ENCODE measurements at places on chromosomes 4 and X. TPM values are rescaled to one million over a fixed set of nuclear protein-coding genes. Genes with fewer than 3 reads are reported as not detected.

DNA sequence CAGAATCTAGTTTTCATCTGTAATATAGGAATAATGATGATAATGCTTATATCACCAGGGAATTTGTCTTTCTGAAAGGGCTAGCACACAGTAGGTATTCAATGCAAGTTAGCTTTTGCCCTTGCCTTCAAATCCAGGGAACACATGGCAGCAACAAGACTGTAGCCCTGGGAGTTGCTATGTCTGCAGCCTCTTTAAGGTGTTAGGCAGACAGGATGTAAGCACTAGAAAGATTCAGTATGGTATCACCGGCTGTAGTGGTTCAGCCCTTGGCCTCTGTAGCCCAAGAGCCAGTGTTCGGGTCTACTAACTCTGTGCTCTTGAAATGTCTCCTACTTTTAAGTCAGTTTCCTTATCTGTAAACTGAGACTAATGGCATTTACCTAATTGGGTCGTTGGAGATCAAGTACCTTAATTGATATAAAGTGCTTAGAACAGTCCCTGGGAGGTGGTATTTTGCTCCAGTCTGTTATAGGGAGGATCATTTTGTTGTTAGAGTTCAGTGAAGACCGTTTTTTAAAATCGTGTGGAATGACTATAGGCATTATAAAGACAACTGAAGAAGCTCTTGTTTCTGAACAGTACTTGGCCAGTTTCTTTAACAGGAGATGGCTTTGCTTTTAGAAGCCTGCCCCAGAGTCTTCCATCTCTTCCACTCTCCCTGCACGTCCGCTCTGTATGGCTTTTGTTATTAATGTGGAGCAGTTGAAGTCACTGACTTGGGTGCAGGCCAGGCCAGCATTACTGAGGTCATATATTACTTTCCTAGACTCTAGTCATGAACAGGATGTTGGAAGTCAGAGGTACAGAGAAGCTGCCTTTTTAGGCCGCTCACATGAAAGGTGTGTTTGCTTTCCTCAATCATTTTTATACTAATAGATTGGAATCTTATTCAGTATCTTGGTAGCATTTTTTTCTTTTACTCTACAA is 44.8 kb downstream of the GAB1 start:
- DNase-seq = peak; percentile 98
- H3K4me1 ChIP-seq = peaks cover 24% of the 10 kb centered on the region
- H3K36me3 ChIP-seq = no peaks in the 10 kb centered on the region
- H3K27ac ChIP-seq = peak overlapping the region; percentile 53
- peak overlapping the region; percentile 26 for H3K4me3 ChIP-seq

GRCh38 chr4:184655889-184656869 is 6.6 kb downstream of the PRIMPOL start:
- no peak overlapping the region for H3K27ac ChIP-seq
- H3K4me3 ChIP-seq = no peak overlapping the region
- no peaks in the 10 kb centered on the region for H3K36me3 ChIP-seq
- no peaks in the 10 kb centered on the region for H3K4me1 ChIP-seq

SOWAHB gene
- not detected for total RNA-seq

DNA sequence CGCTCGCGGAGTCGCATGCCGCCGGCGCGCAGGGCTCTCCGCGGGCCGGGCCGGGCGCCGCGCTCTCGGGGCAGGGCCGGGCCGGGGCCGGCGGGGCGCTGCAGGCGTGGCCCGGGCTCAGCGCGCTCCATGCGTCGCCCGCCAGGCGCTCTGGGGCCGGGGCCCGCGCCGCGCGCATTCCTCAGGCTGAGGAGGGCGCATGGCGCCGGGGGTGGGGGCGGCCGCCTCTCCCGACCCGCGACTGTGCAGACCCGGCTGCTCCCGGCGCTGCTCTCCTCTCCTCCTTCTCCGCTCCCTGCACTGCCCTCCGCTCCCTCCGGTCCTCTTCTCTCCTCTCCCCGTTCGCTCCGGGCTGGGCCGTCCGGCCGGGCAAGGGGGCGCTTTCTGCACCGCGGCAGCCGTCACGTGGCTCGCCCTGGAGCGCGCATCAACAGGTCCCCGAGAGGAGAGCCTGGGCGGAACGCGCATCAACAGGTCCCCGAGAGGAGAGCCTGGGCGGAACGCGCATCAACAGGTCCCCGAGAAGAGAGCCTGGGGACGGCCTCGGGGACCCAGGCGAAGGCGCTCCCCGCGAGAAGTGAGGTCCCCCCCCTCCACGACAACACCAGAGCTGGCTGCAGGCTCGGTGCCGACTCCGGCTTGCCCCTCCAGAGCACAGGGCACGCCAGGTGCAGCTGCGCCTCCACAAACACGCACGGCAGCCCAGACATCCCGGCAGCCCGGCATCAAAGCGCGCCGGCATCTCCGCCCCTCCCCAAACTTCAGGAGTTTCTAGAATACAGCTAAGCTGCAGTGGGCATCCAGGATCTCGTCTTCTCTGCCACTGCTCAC is 12.9 kb downstream of the PPP2R3B start:
- H3K4me3 ChIP-seq = peak overlapping the region; percentile 40
- H3K27me3 ChIP-seq = peaks cover 16% of the 10 kb centered on the region
- H3K27ac ChIP-seq = no peak overlapping the region
- no peaks in the 10 kb centered on the region for H3K36me3 ChIP-seq
- peak; percentile 58 for DNase-seq

NAP1L2 gene
- total RNA-seq = 1.0 TPM

DNA sequence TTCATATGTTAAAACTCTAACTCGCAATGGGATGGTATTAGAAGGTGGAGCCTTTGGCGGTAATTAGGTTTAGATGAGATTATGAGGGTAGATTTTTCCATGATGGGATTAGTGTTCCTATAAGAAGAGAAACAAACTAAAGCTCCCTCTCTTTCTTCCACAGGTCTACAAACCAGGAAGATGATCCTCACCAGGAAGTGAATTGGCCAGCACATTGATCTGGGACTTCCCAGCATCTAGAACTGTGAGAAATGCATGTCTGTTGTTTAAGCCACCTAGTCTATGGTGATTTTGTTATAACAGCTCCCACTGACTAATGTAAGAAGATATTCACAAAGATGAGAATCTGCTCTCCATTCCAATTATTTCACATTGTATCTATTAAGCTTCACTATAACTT is 2266.9 kb downstream of the PCDH7 start:
- no peaks in the 10 kb centered on the region for H3K4me1 ChIP-seq
- no peak for DNase-seq
- H3K4me3 ChIP-seq = no peak overlapping the region

GRCh38 chr4:187493661-187494060 is 501.9 kb upstream of the ZFP42 start:
- H3K36me3 ChIP-seq = no peaks in the 10 kb centered on the region
- H3K27me3 ChIP-seq = no peaks in the 10 kb centered on the region
- no peak for DNase-seq
- no peak overlapping the region for H3K27ac ChIP-seq
- H3K4me3 ChIP-seq = no peak overlapping the region

- DNase-seq = no peak
- no peaks in the 10 kb centered on the region for H3K4me1 ChIP-seq
- no peaks in the 10 kb centered on the region for H3K36me3 ChIP-seq
- H3K4me3 ChIP-seq = no peak overlapping the region
Observed at GRCh38 chr4:72858328-72858727, 211.2 kb downstream of the COX18 start.

DNA sequence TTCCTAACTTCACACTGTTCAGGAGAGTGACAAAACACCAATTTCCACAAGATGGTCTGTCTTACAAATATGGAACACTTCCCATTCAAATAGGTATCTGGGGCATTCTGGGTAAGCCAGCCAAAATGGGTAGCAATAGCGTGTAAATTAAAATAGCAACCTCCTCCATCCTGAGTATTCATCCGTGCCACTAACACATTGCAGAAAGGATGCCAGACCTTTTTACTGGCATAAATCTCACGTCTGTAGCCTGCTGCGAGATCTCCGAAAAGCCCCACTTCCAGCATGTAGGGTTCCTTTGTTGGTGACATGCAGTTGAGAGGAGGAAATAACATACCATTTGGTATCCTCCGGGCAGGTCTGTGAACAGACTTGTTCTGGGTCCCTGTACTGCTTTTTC is 52.7 kb upstream of the RAI2 start:
- H3K27ac ChIP-seq = no peak overlapping the region
- no peaks in the 10 kb centered on the region for H3K36me3 ChIP-seq
- H3K4me3 ChIP-seq = no peak overlapping the region
- no peaks in the 10 kb centered on the region for H3K4me1 ChIP-seq

GRCh38 chr4:83651846-83652245 is 115.9 kb downstream of the GPAT3 start:
- no peak for DNase-seq
- H3K27ac ChIP-seq = no peak overlapping the region
- no peaks in the 10 kb centered on the region for H3K36me3 ChIP-seq
- peaks cover 2% of the 10 kb centered on the region for H3K27me3 ChIP-seq
- H3K4me1 ChIP-seq = no peaks in the 10 kb centered on the region

ESX1 gene
- not detected for total RNA-seq

DNA sequence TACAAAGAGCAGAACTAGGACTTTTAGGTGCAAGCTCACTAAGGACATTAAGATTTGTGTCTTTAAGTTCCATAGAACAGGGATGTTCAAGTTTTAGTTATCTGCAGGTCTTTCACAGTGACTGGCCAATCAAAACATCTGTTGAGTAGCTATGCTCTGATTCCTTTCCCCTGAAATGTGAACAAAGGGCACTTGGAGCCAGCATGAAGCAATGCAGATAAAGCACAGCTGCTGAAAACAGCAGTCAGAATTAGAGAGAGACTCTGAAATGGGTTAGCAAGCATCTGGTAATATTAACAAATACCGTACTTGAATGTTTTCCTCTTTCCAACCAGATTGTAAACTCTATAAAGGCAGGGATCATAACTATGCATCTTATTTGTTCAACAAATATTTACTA is 276.9 kb downstream of the RAB28 start:
- no peaks in the 10 kb centered on the region for H3K36me3 ChIP-seq
- DNase-seq = no peak
- H3K4me1 ChIP-seq = no peaks in the 10 kb centered on the region

DNA sequence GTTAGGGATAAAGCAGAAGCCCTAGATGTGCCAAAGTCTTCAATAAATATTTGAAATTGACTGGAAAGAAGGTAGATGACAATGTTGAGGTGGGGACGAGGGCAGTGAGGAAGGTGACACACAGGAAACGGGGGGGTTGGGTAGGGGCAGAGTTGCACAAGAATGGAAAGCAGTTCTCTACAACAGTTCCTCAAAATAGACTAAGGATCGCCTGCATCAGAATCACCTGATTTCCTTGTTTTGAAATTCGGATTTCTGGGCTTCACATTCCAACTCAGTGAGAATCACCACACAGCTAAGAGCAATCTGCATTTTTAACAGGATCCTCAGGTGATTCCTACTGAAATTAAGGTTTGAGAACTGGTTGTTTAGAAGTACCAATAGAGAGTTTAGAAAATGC is 70.6 kb downstream of the ARFIP1 start:
- no peaks in the 10 kb centered on the region for H3K36me3 ChIP-seq
- DNase-seq = no peak
- no peak overlapping the region for H3K4me3 ChIP-seq

GRCh38 chrX:27924261-27924660 is 57.0 kb downstream of the DCAF8L1 start:
- H3K4me1 ChIP-seq = no peaks in the 10 kb centered on the region
- H3K36me3 ChIP-seq = no peaks in the 10 kb centered on the region
- no peak for DNase-seq
- H3K27me3 ChIP-seq = no peaks in the 10 kb centered on the region
- H3K4me3 ChIP-seq = no peak overlapping the region

DNA sequence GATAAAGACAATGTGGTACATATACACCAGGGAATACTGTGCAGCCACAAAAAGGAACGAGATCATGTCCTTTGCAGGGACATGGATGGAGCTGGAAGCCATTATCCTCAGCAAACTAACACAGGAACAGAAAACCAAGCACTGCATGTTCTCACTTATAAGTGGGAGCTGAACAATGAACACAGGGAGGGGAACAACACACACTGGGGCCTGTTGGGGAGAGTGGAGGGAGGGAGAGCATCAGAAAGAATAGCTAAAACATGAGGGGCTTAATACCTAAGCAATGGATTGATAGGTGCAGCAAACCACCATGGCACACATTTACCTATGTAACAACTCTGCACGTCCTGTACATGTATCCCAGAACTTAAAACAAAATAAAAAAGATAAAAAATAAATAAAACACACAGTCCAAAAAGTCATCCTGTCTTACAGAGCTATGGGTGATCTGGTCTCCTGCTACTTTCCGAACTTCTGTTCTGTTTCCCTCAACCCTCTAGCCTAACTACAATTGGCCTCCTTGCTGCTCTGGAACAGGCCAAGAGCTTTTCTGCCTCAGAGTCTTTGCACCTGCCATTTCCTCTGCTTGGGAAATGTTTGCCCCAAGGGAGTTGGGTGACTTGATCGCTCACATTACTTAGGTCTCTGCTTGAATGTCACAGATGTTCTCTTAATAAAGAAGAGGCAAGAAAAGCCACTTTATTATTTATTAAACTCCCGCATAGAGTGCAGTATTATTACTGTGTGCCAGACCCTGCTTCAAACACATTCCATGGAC is 1.1 kb upstream of the CD38 start:
- no peak for DNase-seq
- peaks cover 36% of the 10 kb centered on the region for H3K27me3 ChIP-seq
- no peaks in the 10 kb centered on the region for H3K36me3 ChIP-seq

GRCh38 chr4:130023088-130023487 is 927.1 kb downstream of the C4orf33 start:
- DNase-seq = no peak
- H3K4me3 ChIP-seq = no peak overlapping the region
- H3K27ac ChIP-seq = no peak overlapping the region
- H3K27me3 ChIP-seq = no peaks in the 10 kb centered on the region
- H3K4me1 ChIP-seq = no peaks in the 10 kb centered on the region

DNA sequence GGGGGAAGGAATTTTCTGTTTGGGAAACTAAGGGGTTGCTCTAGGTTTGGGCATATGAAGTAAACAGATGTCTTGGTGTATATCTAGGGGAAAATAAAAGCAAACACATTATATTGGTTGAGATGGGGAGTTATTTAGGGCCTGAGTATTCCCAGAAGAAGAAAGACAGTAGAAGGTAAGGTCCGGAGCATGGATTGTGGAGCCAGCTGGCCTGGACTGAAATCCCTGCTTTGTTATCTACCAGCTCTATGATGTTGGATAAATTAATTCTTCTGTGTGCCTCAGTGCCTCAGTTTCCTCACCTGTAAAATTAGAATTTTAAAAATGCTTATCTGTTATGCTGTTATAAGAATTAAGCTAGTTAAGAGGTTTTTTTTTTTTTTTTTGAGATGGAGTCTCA is 272.3 kb upstream of the RPS6KA3 start:
- H3K4me1 ChIP-seq = no peaks in the 10 kb centered on the region
- H3K4me3 ChIP-seq = no peak overlapping the region
- no peaks in the 10 kb centered on the region for H3K36me3 ChIP-seq
- DNase-seq = no peak
- no peak overlapping the region for H3K27ac ChIP-seq

GRCh38 chr4:48308901-48309300 is 32.4 kb upstream of the SLAIN2 start:
- no peaks in the 10 kb centered on the region for H3K36me3 ChIP-seq
- H3K4me3 ChIP-seq = no peak overlapping the region
- no peaks in the 10 kb centered on the region for H3K4me1 ChIP-seq
- DNase-seq = no peak
- no peak overlapping the region for H3K27ac ChIP-seq
